Hematopoietic multipotent progenitor cell treated with erythropoietin and hydrocortisone succinate and interleukin-3 and kit ligand, for 15 days (in vitro differentiated cells): ENCODE measurements at places on chromosomes 1 and 21.

DNA sequence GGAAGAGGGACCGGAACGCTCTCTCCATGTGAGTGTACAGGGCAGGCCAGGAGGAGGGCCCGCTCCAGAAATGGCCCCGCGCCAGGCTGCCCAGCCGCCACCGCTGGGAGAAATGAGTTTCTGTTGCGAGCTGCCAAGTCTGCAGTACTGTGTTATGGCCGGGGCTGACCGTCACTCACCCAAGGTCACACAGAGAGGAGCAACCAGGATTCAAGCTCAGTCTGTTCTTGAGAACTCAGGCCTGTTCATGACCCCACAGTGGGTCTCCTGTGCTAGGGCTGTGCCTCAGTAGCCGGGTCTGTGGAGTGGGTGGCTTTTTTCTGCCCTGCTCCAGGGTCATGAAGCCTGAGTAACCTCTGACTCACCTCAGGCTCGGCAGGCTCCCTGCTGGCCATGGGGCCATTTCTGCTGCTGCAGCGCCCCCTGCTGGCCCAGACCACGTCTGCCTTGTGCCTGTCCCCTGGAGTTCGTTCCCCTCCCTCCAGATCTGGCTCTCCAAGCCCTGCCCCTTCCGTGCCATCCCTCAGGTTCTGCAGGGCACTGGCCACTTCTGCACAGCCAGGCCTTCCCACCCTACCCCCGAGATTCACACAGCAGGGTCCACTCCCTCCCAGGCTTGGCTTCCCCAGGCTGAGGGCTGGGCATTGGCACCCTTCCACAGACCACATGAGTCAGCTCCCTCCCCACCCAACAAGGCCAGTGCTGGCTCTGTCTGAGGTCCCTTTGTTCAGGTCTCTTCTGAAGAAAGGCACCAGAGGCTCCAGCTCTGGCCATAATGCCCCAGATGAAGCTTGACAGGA, 51.8 kb downstream of the EDN2 start:
- peak; percentile 59 for DNase-seq

DNA sequence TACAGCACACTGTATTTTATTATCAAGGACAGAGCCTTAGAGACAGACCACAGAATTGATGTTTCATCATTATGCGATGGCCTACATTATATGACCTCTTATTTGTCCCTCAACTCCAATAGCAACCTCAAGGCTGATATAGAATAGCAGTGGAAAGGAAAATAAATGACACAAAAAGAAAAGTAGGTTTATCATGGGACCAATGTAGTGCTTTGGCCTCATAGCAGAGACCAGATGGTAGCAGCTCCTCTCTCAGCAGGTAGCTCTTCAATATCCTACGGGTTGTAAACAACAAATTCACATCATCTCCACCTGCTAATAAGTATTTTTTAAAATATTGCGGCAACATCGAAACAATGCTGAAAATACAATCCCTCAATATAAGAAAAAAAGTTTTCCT, 25.2 kb downstream of the ANP32E start:
- DNase-seq, result no peak

DNA sequence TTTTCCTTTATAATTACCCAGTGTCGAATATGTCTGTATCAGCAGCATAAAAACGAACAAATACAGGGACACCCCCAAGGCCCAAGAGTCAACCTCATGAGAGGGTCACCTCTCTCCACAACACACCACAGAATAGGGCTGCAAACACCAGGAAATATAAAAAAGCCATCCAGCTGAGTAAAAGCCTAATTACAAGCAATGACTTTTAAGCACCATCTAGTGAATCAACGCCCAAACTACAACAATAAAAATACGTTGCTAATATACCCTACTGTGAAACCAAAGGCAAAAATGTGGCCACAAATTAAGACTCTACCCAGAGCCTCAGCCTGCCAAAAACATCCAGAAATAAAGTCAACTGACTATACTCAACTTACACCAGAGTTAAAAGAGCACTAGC, 817.9 kb upstream of the NEGR1 start:
- no peak for DNase-seq

DNA sequence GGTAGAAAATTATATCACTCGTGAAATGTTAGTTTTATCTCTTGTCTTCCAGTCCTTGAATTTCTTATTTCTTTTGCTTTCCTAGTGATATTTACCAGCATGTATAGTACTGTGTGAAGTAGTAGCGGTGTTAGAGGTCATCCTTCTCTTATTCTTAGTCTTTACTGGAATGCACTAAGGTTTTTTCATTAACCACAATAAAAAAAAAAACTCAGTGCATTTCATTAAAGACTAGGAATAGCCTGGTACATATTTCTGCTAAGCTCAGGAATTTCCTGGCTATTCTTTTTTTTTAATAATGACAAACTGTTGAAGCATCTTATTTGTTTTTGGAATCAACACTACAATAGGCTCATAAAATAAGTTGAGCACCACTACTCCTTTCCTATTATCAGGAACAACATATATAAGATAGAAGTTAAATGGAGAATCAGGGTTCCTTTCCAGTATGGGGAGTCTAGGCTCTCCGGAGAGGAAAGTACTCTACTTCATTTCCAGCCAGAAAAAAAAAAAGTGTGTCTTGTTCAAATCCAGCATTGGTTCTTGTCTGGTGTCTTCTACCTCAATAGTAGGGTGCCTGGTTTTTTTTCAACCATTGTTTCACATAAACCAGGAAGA, 60.0 kb downstream of the TNFSF18 start:
- no peak for DNase-seq

GRCh38 chr21:42630626-42631025, 22.8 kb upstream of the PDE9A start:
- no peak for DNase-seq

GRCh38 chr1:44489481-44489880, 84.4 kb downstream of the RNF220 start:
- no peak for DNase-seq

GRCh38 chr21:27173053-27173452, 206.2 kb upstream of the ADAMTS5 start:
- no peak for DNase-seq

- no peak for DNase-seq
Observed at GRCh38 chr1:198775606-198776005, 136.8 kb downstream of the PTPRC start.

DNA sequence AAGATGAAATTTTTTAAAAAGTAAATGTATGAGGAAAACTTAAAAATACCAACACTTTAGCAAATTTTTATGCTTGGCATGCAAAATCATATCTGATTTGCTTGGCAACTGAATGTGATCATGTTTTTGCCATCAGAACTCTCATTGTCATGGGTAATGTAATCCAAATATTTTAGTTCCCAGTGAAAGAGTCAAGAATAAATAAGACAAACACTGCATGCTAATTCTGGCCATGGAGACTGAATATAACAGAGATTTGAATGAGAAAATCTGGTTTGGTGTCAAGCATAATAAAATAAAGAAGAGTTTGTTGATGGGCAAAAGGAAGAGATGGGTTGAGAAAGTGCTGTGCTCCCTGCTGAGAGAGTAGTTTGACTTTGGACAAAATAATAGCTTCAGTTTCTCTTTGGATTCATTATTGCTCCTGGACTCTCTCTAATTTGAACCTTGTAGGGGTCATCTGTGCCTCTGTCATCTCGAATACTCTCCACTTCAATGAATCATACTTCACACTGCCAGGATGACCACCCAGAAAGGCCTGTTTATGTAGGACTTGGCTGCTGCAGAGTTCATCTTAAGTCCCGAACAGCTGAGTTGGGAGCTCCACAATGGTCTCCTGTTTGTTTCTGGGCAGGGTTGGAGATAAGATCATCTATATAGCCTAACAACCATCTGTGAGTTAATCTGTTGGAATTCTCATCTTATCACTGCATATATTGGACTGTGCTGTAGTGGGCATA, 34.4 kb downstream of the ADAMTS1 start:
- no peak for DNase-seq

DNA sequence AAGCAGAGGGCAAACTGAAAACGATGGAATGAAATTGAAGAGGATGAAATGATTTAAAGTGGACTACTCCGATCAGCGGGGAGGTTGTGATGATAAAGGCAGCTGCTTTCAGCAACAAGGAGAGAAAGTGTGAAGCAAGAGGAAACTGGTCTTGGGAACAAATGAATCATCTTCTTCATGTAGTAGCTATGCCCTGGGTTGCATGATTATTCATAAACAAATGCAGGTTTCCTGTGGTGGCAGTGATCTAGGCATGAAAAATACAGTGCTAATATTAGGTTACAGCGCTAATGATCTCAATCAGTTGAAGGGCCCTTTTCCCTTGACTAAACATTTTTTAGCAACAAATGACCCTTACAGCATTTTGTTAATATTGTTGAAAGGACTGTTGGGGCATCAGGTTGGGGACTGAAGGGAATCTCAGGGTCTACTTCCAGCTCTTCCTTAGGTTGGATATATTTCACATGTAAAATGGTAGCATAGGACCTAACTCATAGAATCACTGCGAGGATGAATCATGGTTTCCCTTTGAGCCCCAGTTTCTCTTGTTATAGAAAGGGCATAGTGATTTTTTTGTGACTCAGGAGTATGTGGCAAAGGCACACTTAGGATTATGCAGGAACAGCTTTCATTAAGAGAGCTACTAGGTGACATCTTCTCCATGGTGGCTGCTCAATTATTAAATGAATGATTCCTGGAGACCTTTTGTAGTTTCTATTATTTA, 1.9 kb upstream of the ZFYVE9 start:
- DNase-seq, result no peak

GRCh38 chr21:21897275-21897883, 899.2 kb downstream of the NCAM2 start:
- no peak for DNase-seq

DNA sequence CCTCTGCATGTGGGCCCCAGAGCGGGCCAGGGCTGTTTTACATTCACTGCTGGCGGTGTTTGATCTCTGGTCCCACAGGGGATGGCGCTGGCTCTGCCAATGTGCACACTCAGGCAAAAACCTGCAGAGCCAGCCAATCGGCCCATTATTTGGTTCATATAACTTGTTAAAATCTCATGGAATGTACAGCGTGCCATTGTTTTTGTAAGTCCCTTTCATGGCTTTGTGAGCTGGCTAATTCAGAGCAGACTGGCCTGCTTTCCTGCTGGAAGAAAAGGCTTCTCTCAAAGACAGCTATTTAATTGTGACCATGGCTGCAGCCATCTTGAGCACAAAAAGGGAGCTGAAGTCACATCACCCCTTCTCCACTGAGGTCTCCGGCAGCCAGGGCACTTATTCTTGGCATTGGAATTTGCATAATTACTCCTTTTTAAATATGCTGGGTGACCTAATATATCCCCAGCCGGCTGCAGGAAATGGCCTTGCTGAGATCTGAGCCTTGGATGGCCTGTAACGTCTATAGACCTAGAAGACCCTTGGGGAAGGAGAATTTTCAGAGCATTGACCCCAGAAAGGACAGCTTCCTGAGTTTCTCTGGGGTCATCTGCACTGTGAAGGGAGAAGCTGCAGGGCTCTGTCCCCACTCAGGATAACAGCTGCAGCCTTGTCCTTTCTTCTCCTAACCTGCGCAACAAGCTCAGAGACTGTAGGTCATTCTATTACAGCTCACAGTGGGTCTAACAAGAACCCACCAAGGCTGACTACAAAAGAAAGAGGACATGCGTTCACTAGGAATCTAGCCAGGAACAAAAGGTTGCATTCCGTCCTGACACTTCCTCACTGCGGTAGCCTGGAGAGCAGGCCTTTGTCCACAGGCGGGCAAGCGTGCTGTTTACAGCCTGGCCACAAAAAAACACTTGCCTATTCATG, 45.8 kb downstream of the BCAR3 start:
- DNase-seq, result no peak

- no peak for DNase-seq
Observed at GRCh38 chr21:15160136-15160535, 95.3 kb upstream of the NRIP1 start.

DNA sequence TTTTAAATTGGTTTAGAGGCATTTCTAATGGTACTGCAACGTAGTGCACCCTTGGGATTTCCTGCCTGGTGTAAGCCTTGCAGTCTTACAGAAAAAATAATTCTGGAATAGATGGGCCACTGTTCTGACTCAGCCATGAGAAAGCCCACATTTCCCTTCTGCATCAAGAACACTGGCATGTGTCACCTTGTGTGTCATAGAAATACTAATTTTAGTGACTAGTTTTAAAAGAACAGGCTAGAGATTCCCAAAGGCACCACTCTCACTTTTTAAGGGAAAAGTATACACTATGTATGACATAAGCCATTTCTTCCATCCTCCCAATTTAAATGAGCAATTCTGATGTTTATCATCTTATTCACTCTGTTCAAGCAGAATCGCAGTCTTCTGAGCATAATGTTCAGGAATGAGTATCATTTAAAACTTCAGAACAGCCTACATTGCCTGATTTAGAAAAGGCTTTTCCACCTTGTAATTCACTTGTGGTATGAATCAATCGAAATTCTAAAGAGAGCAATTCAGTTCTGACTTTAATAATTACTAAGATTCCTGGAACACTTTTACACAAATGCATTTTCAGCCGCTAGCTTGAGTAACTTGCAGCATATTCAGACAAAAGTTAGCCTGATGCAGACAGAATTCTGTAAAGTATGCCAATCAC, 18.8 kb downstream of the RGS13 start:
- no peak for DNase-seq

- DNase-seq, result no peak
Observed at GRCh38 chr1:230250666-230251065, 175.5 kb downstream of the PGBD5 start.
